ENCODE measurements at places on chromosomes 11 and 22.

DNA sequence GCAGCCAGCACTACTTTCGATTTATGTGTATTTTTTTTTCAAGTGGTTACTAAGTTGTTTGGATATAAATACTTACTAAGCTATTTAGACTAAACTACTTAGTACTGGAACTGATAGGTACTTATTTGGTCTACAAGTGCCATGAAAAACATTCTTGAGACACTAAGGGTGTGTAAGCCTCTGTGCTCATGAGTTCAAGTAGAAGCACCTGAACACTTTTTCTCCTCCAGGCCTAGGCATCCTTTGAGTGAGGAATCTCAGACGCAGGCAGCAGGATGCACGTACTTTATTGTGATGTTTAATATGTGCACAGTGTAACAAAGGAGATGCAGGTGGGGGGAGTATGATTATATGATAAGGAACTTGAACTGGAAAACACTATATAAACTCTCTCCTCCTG lies 7.8 kb downstream of the TESMIN start:
- DNase-seq, result no peak

- no peak for DNase-seq
Observed at GRCh38 chr11:33256031-33256812, 959 bp upstream of the HIPK3 start.

DNA sequence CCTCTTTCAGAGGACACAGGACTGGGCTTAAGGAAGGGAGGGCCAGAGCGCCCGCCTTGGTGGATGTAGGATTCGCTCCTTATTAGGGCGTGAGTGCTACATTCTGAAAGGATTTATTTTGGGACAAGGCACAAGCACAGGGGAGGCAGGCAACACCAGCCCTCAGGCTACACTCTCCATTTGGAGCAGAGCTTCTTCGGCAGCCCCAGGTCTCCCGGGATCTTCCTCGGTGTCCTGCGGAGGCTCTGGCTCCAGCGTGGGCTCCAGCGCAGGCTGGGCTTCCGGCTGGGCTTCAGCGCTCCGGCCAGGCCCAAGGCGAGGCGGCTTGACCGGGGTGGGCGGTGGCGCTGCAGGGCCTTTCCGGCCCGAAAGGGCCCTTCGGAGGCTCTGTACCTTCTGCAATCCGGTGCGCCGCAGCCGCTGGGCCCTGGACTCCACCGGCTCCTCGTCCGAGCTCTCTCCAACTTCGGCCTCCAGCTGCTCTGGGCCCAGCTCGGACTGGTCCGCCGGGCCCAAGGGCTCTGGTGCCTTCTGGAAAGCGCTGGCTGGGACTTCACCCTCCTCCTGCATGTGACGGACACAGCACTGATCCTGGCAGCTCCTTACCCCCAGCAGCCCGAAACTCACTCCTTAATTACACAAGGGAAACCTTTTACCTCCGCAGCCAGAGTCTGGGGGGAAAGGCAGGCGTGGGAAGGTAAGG lies 1.1 kb downstream of the CAVIN3 start:
- no peak for DNase-seq

GRCh38 chr11:69425444-69425843 lies 56.0 kb upstream of the LINC01488 start:
- DNase-seq, result no peak

DNA sequence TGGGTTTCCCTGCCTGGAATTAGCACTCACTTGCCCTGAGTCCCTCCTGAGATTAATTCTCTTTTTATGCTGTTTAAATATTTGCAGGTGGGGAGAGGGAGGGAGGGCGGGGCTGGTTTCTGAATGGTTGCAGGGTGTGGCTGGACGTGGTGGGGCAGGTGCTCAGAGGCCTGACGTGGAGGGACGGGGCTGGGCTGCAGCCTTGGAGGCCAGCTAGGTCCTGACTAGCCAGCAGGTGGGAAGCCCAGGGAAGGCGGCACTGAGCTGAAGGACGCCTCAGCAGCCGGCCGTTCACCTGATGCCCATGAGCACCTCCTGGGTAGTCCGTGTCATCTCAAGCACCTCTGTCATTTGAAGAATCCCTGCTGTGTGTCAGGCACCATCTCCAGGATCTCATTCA lies 21.3 kb downstream of the SGSM1 start:
- DNase-seq, result no peak

DNA sequence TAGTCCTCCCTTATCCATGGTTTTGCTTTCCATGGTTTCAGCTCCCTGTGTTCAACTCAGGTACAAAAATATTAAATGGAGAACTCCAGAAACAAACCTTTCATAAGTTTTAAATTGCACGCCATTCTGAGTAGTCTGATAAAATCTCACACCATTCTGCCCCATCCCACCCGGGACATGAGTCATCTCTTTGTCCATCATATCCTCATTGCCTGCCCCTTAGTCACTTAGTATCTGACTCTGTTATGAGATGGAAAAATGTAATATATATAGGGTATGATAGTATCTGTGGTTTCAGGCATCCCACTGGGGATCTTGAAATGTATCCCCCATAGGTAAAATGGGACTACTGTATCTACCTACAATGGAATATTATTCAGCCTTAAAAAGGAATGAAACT lies 35.5 kb upstream of the FGF3 start:
- no peak for DNase-seq

GRCh38 chr11:114401311-114401710 lies 845 bp downstream of the RBM7 start:
- no peak for DNase-seq
